ENCODE measurements at places on chromosomes 3 and 15.
A peak's percentile ranks its signal among the peaks of the same experiment; 100 is the strongest.

DNA sequence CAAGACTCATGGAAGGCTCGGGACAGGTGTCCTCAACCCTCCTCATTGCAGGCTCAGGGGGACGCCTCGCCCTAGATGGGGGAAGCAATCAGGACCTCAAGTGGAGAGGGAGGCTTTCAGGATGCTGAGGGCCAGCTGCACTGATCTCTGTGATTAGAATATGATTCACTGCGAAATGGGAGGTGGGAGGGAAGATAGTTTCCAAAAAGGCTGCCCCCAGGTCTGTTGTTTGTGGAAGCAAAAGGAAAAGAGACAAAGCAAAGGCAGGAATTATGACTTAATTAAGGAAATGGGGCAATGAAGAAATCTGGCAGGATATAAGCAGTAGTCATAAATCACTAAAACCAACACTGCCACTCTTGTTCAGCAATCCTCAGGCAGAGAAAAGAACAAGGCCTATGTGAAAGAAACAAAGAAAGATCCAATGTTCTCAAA is 85.6 kb upstream of the ABHD17C start:
- no peak for DNase-seq

GRCh38 chr3:42600958-42601675 is 631 bp downstream of the NKTR start:
- peak; percentile 73 for DNase-seq

- no peak for DNase-seq
These were observed 48.4 kb upstream of the RPL35A start for GRCh38 chr3:197901626-197902025.

DNA sequence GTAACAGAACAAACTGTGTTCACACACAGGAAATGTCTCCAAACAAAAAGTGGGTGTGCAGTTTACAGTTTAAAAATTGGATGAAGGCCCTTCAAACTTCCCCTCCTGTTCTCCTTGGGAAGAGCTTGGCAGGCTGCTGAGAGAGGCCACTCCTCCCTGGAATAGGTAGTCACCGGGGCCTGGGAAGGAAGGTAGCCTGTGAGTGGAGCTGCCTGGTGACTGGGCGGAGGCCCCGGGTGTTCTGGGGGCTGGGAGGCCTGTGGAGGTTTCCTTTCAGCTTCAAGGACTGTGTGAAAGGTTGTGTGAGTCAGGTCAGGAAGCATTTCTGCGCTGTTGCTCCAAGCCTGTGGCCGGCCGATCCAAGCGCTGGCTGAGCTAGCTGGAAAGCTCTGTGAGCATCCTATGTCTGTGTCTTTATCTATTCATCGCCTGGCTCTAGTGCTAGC is 14.1 kb downstream of the SLCO3A1 start:
- DNase-seq = peak; percentile 51

DNA sequence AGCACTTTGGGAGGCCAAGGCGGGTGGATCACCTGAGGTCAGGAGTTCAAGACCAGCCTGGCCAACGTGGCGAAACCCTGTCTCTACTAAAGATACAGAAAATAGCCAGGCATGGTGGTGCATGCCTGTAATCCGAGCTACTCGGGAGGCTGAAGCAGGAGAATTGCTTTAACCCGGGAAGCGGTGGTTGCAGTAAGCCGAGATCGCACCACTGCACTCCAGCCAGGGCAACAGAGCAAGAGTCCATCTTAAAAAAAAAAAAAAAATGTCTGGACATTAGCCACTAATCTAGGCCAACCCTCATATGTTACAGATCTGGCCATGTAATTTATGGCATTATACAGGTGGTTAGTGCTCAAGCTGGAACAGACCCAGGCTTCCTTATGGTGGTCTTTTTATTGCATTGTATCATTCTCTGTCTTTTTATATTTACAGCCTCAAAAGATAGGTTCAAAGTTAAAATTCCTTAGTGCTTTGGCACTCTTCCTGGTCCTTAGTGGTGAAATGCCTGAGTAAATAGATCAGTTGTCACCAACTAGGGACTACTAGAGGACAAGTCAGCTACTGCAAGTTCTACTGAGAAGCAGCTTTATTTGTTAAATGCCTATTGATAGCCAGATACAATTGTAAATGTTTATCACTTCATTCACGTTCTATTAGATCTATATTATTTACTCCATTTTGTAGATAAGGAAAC is 16.0 kb downstream of the STARD9 start:
- no peak for DNase-seq

DNA sequence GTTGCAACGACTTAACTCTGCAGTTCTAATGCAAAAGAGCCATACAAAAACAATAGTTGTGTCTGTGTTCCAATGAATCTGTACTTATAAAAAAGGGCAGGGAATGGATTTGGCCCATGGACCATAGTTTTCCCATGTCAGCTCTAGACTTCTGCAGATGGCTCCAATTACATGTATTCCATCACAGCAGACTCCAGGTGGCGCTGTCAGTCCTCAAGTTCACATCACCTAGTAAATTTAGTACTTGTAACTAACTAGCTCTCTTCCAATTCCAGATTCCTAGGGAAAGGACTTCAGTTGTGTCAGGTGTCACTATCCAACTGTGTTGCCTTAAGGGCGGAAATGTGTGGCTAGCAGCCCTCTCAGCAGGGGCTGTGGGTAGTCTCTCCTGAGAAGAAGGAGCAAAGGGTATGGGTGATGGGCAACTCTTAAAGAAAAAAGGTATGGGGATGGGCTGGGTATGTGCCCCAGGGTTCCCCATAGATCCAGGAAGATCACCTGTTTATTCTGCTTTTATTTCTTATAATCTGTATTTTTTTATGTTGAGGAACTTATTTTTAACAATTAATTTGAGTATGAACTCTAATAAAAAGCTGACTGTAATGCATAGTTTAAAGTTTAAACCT is 36.2 kb downstream of the BBS4 start:
- DNase-seq = peak; percentile 86

- DNase-seq = no peak
These were observed 224.2 kb upstream of the CRBN start for GRCh38 chr3:3403700-3404099.

DNA sequence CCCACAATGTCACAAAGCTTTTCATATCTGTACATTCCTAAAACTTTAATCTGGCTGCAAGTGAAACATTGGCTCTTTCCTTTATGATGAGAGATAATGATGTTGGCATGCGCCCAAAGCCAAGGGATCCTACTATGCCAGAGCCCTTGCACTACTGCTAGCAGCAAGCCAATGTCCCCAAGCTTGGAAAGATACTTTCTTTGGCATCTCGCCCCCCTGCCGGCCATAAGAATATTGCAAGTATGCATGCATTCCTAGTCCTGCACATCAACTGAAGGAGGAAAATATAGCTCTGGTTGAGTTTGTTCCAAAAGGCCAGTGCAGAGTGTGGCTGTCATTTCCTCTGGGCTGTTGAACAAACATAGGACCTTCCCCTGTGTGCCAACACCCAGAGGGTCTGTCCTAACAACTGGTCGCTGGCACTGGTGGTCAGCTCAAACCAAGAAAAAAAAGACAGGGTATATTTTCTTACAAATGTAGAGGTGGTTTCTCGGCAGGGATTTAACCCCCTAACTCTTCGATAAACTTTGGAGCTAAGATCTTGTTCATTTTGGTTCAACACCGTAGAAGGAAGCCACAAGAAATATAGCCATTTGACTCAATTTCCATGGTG is 120.9 kb upstream of the ZBED2 start:
- peak; percentile 28 for DNase-seq

GRCh38 chr3:158443632-158444031 is 127.4 kb upstream of the MLF1 start:
- DNase-seq = no peak

GRCh38 chr15:57762302-57762701 is 55.8 kb downstream of the POLR2M start:
- DNase-seq = no peak

GRCh38 chr3:53166781-53167291 is 5.8 kb downstream of the PRKCD start:
- DNase-seq = no peak

- no peak for DNase-seq
These were observed 1.1 kb downstream of the LSAMP start for GRCh38 chr3:116444115-116444747.

GRCh38 chr3:111032677-111033076 is 38.9 kb upstream of the NECTIN3 start:
- DNase-seq = no peak

- DNase-seq = no peak
These were observed 263.3 kb downstream of the NEK10 start for GRCh38 chr3:27105904-27106303.

DNA sequence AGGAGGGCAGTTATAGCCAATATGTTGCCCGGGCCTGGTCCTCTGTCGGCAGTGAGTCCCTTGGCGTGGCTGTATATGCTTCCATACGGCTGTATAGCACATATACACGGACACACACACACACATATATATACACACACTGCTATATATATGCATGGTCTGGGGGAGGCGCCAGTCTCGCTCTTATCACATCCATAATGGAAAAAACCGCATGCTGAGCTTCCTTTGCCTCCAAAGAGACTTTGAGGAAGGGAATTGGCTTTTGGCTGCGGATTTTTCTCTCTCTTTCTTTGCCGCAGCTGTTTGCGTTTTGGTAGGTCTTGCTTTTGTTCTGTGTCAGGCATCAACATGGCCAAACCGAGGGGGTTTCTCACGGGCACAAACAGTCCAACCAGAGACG is 11.3 kb upstream of the TMEM115 start:
- DNase-seq = no peak

DNA sequence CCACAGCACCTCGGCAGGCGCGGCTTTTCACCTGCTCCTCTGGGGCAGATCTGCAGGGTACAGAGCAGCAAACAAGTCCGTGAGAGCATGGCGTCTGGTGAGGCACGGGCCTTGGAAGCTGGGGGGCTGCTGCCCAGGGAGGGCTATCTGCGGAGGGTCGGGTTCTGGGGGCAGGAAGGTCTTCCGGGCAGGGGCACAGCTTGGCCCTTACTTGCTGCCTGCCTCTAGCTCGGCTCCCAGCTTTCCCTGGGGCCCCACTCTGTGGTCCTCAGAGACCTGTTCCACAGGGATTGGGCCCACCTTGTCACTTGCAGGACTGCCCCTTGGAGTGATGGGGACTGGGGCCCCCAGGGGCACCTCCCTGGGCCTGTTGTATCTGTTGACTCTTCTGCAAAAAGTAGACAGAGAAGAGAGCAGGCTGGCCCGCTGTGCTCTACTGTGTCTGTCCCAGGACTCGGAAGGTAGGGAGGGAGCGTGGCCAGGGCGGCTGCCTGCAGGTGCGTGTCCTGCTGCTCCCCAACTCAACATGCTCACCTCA is 84.1 kb downstream of the TBC1D2B start:
- no peak for DNase-seq

GRCh38 chr15:97692301-97693015 is 268.0 kb upstream of the ARRDC4 start:
- DNase-seq = no peak

DNA sequence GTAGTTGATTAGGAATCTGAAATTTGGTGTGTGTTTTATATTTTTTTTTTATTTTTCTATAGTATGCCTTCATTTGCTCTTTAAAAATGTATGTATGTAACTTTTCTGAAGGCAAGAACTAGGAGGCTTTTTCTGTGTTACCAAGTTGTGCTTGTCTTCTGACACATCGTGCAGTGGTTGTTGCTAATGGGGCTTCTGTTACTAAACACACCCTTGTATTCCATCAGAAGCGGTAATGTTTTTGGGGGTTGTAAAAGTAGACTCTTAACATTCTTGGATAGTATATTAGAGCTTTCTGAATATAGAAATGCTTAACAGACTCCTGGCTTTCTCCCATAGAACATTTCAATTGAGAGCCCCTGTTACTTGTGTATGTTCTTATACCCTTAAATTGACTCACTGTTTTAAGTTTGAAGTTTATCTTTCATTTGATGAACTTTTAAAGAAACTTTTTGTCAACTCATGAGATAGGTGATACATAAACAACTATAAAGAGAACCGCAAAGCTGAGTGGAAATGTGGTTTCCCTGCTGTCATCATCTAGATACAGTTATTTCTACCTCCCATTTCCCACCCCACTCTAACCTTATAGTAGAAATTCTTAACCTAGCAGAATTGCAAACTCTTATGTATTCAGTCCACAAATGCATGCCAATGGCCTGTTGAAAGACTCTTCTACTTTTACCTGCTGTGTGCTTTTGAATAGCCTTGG is 2.5 kb downstream of the TIPARP start:
- DNase-seq = peak; percentile 65

Data from activated naive CD4-positive, alpha-beta T cell treated with anti-CD3 and anti-CD28 coated beads for 36 hours (primary cell).